Activated effector memory CD4-positive, alpha-beta T cell treated with Interleukin-2 at 50 U/mL for 16 hours (primary cell): ENCODE measurements at places on chromosomes 5 and 9.

DNA sequence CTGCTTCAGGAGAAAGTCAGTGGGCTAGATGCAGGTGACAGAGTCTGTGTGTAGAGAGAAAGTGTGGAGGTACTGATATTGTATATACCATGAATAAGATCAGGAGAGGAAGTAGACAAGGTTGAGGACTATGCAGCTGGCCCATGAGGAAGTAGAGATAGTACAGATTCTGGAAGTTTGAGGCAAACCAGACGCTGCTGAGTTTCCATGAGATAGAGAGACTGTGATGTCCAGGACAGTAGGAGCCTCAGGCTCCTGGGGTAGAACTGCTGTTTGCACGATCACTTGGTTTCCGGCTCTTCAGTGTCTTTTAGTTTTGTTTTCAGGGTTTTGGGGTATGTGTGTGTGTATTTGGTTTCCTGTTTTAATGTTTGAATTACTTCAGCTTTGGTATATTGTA, 13.6 kb downstream of the OTULINL start:
- DNase-seq = peak; percentile 10

GRCh38 chr5:60332244-60333004, 367.5 kb downstream of the DEPDC1B start:
- no peak for DNase-seq

DNA sequence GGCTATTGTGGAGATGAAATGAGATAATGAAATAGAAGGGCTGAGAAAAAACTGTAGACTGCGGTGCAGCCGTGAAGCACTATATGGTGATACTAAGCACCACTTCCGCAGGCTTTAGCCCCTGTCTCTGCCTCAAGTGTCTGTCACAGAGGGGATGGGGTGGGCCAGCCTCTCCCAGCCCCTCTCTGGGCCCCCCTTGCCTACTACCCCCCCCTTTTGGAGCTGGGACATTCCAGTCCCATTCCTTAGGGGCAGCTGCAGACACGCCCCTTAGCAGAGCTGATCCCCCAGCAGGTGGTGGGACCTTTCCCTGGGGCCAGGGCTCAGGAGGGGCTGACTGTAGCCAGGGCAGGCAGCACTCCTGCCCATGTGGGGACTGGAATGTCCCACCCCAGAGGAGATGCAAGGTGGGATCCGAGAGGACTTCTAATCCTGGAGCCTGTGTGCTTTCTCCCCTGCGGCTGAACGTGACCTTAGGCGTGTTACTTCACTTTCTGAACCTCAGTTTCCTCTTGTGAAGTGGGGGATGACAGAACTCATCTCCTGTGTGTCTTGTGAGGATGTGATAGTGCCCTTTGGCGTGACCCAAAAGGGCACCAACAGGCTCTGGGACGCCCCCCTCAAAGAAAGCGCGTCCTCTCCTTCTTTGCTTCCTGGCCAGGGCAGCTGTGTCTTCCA, 1.9 kb downstream of the N4BP3 start:
- DNase-seq = no peak

- DNase-seq = no peak
Measured at GRCh38 chr9:78821126-78821822, 524.3 kb downstream of the PSAT1 start.

DNA sequence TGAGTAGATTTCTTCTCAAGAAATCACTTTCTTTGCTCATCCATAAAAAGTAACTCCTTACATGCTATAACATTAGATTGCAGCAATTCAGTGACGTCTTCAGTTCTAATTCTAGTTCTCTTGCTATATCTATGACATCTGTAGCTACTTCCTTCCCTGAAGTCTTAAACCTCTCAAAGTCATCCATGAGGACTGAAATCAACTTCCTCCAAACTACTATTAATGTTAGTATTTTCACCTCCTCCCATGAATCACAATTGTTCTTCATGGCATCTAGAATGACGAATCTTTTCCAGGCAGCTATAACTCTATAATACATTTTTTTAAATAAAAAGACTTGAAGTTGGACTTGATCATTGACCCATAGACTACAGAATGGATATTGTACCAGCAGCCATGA, 46.2 kb upstream of the PRRC1 start:
- DNase-seq = no peak

DNA sequence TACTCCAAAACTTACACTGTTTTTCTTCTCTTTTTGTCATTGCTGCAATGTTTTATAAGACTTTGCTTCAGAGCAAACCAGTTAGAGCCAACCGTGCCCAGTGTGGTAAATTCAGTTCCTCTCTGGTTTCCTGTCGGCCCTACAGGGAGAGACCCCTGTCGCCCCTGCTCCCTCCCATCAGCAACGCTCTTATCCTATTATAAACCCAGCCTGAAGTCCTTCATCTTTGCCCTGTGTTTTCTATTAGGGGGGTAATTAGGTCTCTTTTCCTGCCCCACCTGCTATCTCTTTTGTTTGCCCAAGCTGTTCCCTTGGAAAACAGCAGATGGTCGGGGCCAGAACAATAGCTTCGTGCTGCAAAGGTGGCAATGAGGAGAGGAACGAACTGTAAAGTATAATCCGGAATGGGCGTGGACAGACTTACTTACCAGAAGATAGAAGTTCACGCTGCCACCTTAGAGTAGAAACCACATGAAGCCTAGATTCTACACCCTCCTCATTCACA, 21.4 kb upstream of the OTULINL start:
- DNase-seq = no peak

DNA sequence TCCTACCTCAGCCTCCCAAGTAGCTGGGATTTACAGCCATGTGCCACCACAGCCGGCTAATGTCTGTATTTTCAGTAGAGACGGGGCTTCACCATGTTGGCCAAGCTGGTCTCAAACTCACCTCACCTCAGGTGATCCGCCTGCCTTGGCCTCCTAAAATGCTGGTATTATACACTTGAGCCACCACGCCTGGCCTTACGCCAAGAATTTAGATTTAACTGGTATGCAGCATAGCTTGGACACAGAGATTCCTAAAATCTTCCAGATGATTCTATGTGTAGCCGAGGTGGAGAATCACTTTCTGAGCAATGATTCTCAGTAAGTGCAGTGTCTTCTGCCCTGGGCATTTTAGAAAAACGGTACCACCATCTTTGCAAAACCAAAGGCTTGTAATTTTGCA, 74.1 kb downstream of the HABP4 start:
- no peak for DNase-seq

- no peak for DNase-seq
Measured at GRCh38 chr9:75607521-75607920, 283.0 kb upstream of the PCSK5 start.

GRCh38 chr5:66151491-66151890, 7.4 kb downstream of the SREK1 start:
- no peak for DNase-seq

GRCh38 chr9:136578626-136578914, 32.7 kb upstream of the NOTCH1 start:
- no peak for DNase-seq

DNA sequence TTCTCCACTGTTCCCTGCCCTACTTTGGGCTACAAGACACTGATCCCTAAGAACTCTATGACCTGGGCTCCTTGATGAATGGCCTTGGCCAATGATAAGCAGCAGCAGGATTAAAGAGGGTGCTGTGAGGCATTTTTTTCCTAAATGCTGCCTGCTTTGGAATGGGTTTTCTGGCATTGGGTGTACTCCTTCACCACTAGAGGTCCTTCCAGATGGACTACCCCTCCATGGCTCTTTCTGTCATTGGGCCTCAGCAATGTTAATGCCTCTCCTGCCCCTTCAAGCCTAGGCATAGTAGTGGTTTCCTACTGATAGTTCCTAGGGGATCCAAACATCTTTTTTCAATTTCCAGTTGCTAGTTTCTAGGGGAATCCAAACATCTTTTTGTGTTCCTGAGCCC, 319.3 kb upstream of the RPS23 start:
- DNase-seq = no peak

- no peak for DNase-seq
Measured at GRCh38 chr5:11050596-11051304, 289.7 kb upstream of the DAP start.

DNA sequence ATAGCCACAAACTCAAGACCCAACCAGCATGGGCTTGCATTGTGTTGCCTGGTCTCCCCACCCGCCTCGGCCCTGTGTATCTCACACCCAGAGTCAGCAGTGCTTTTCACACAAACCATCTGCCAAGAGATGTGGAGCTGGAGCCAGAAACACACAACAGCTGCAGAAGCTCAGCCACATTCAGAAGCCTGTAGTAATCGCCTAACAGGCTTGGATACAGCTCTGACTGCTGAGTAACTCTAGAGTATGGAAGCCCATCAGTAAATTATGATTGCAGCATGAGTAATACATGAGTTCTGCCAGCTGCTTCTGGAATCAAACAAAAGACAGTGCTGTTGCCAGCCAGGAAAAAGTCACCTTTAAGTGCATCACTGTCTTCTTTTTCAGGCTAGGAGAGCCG, 16.0 kb downstream of the TEK start:
- no peak for DNase-seq

DNA sequence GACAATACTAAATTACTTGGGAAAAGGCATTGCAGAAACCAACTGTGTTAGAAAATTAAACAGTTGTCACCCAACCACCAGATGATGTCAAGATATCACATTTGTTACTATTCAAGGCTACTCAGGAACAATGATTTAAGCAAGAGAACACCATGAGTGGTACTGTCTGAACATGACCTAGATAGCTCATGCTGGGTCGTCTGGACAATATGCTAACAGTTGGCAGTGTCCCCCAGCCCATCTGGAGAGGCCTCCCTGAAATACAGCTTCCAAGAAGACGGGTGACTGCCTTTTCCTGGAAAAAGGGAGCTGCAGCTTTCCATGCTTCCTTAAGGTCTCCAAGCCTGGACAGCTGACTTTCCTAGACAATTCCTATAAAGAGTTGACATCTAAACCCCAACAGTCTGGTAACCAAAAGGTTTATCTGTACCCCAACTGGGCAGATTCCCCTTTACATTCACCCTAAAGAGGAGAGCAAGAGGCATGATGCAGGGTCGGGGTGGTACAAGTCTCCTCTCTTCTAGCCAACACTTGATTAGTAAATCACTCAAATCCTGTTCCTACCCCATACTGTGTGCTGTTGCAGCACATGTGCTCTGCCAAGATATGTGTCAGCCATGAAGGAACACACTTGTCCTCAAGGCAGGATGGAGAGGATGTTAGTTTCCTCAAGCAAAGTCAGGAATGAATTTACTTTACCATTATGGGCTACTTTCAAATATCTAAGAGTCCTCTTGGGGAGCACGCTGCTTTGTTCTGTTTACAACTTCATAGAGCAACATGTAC, 433.0 kb downstream of the PDE4D start:
- DNase-seq = no peak

GRCh38 chr9:126144196-126144595, 182.4 kb upstream of the MVB12B start:
- DNase-seq = no peak

- no peak for DNase-seq
Measured at GRCh38 chr9:24090566-24090965, 264.5 kb upstream of the ELAVL2 start.

- no peak for DNase-seq
Measured at GRCh38 chr5:111743988-111744387, 13.0 kb downstream of the NREP start.

- no peak for DNase-seq
Measured at GRCh38 chr5:145237843-145238242, 597.3 kb downstream of the PRELID2 start.

- DNase-seq = no peak
Measured at GRCh38 chr9:35731415-35732184, 395 bp downstream of the TLN1 start.

- DNase-seq = no peak
Measured at GRCh38 chr5:80964919-80965318, 4.8 kb downstream of the RASGRF2 start.

DNA sequence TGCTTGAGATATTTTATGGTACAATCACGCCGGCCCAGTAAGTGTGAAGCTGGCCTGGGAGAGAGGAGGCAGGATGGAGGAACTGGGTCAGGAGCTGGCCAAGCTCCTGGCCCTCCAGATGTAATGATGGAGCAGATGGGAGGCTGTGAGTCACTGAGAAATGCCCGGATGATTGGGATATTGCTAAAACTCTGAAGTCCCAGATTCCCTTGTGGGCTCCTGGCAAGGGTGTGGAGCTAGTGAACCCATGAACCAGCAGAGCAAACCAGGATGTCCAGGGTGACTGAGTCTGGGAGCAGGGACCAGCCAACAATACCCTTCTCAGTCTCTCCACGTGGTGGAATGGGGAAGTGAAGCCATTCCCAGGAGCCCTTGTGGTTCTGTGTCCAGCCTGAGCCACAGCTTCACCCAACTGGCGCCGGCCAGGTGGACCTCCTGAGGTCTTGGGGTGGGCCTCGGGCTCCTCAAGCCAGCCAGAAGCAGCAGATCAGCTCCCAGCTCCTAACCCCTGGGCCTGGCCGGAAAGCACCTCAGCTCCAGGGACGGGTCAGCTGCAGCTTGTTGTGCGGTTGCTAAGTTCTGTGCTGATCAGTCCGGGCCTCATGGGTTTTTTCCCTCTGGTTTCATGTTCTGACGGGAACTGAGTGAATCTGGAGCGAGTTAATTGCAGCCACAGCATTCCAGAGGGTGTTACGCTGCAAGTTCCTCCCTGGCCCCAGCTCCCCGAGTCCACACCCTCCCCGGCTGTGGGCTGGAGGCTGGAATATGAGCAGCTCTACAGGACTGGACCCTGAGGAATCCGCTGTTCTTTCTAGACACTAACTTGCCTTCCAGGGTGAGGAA, 37.6 kb downstream of the DUSP1 start:
- no peak for DNase-seq

GRCh38 chr9:130208600-130209347, 36.6 kb downstream of the NCS1 start:
- no peak for DNase-seq

DNA sequence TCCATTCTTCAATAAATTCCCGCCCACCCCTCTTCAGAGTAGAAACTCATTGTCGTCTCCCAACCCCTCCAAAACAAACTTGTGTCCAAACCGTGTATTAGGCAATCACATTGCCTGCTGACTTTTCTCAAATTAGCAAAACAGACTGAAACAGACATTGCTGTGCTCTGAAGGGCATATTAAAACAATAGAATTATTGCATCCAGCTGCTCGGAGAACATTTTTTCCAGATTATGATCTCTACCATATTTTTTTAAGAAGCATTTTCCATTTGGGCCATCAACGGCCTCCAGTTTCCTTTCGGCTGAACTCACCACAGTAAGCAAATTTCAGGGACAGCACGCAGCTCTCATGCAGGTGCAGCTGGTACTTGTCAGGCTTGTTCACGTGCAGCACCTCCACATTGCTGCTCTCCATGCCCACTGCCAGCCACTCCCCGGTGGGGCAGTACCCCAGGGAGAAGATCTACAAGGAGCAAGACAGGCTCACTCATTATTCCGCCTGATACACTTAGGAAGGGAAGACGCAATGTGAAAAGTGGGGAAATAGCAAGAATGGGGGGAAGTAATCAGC, 104.1 kb downstream of the TLE1 start:
- no peak for DNase-seq

DNA sequence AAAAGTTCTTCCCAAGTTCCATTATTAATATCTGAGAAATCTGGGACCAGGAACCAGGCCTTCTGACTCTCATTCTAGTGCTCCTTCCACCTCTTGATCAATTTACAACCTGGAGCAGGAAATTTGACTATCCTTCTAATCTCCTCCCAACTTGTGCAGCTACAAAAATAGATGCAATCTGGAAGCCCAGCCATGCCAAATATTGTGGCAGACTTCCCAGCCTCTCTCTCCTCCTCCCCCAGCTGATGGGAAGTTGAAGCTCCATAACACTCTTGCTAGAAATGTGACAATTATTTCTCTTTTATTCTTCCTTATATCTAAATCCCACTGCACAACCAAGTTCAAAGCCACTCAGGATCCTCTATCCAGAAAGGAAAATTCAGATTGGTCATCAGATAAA, 252.1 kb downstream of the SEC61B start:
- DNase-seq = no peak
